ENCODE measurements at places on chromosomes 2 and 18.

GRCh38 chr2:210617732-210618330 is 61.4 kb downstream of the CPS1 start:
- peak; percentile 4 for DNase-seq

- DNase-seq, result no peak
These were observed 363.0 kb downstream of the FSIP2 start for GRCh38 chr2:186101616-186102015.

- no peak for DNase-seq
These were observed 20.1 kb upstream of the ID2 start for GRCh38 chr2:8661736-8662135.

DNA sequence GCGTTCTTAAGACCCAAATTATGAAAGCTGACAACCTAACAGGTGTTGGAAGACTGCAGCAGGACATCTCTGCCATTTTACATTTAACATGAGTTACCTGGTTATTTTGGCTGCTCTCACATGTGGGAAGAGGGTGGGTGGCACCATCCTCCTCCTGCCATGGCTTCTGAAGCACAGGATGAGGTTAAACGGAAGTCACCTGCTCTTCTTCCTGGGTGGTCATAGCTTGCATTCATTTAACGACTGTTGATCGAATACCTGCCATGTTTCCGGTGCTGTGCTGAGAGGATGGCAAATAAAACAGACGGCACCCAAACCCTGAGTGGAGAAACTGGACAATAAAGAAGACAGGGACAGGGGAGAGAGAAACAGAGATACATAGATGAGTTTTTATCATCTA is 118.0 kb downstream of the RHBDD1 start:
- no peak for DNase-seq

DNA sequence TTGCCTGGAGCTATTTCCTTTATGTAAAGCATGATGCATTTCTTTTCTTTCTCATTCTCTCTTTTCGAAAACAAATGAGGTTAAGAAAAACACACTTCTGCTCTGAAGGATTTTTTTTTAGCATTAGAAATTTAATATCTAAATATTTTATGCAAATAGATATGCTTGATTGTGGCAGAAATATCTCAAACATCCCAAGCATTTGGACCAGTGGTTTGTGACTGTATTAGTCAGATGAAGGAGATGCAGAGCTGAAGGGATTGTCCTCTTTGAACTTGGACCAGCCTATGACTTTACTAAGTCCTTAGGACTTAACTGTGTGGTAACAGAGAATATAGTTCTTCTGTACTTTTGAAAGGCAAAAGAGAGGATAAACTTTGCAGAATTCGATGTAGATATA is 335.9 kb upstream of the NT5C1B start:
- peak; percentile 39 for DNase-seq

- DNase-seq, result no peak
These were observed 75.4 kb downstream of the CHN1 start for GRCh38 chr2:174929786-174930185.

- DNase-seq, result no peak
These were observed 12.1 kb downstream of the ANKRD23 start for GRCh38 chr2:96831679-96832078.

- no peak for DNase-seq
These were observed 595 bp upstream of the HDHD2 start for GRCh38 chr18:47150824-47151366.

GRCh38 chr2:95031726-95032116 is 6.2 kb downstream of the MAL start:
- DNase-seq, result no peak

GRCh38 chr2:240881913-240882312 is 13.3 kb downstream of the AGXT start:
- peak; percentile 25 for DNase-seq

- no peak for DNase-seq
These were observed 131.8 kb downstream of the CSRNP3 start for GRCh38 chr2:165601065-165601830.

- no peak for DNase-seq
These were observed 338.3 kb downstream of the MYCN start for GRCh38 chr2:16278421-16279200.

DNA sequence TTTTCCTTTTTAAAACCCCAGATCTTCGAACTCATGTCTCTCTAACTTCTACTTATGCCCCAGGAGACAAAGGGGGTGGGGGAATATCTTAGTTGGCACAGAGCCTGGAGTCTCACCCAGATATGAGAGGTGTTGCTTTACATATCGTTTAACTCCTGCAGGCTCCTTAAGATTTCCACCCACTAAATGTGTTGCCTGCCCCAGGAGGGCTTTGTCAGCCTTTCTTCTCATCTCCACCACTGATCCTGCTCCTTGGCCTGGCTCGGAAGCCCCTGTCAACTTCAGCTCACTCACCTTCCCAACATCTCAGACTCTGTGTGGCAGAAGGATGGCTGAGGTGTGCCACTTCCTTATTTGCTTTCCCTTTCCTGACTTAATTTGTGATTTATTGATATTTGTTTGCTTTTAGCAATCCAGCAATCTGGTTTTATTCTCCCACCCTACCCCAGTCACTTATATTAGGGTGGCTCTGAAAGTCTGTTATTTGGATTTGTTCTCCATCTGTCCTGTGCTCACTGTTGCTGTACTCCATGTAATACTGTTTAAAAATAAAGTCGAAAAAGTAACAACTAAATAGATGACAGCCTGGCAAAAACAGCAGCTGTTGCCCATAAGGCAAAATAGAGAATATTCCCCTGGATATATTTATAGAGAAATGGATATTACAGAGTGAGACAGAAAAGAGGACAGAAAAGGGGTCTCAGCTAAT is 200.6 kb downstream of the ZBTB7C start:
- no peak for DNase-seq

- no peak for DNase-seq
These were observed 446.5 kb upstream of the ACVR2A start for GRCh38 chr2:147398301-147398700.

DNA sequence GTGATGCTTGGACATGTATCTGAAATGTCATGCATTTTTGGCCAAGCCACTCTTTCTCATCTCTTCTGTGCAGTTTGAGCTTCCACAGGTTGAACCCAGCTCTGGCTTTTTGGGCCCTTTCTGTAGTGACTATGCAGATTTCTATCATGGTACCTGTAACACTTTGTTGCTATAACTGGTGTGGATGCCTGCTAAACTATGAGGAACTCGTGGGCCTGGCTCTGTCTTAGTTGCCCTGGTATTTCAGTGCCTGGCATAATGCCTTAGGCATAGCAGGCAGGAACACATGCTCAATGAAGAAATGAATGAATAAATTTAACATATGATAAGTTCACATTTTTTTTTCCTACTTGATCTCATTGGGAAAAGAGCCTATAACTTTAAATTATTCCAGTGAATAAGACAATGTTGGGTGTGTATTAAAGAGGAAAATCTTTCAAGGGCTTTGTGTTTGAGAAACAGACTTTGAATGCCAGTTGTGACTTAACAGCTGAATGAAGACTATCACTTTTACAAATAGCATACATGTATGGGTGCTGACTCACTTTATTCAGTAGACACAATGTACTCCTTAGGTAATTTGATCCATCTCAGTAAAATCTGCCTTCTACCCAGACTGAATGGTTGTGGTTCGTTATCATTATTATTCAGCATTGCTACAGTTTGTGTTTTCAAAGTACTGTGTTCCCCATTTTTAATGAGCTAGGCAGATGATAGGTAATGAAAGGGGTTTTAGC is 86.4 kb upstream of the MAP4K3 start:
- DNase-seq, result peak; percentile 91

Measured in skeletal muscle cell (primary cell).